ENCODE measurements at places on chromosomes 7 and 10.
A peak's percentile ranks its signal among the peaks of the same experiment; 100 is the strongest.

- DNase-seq, result no peak
Measured at GRCh38 chr10:5040781-5041470, 37.3 kb upstream of the AKR1C2 start.

DNA sequence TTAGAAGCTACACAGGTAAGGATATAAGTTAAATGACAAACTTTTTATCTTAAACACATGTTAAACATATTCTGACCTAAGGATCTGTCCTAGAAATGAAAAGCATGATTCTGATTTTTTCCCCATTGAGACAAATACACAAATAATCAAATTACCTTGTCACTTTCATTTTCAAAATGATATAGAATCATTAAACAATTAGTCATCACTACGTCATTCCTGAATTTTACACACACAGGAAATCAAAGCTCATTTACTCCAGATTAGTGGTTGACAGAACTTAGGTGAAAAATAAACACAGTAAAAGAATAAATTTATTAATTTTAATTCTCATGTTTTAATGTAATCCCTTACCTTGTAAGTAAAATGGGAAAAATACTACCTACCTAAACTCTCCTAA is 89.0 kb downstream of the AASS start:
- no peak for DNase-seq

GRCh38 chr10:96370584-96371157 is 11.9 kb upstream of the OPALIN start:
- peak; percentile 72 for DNase-seq

DNA sequence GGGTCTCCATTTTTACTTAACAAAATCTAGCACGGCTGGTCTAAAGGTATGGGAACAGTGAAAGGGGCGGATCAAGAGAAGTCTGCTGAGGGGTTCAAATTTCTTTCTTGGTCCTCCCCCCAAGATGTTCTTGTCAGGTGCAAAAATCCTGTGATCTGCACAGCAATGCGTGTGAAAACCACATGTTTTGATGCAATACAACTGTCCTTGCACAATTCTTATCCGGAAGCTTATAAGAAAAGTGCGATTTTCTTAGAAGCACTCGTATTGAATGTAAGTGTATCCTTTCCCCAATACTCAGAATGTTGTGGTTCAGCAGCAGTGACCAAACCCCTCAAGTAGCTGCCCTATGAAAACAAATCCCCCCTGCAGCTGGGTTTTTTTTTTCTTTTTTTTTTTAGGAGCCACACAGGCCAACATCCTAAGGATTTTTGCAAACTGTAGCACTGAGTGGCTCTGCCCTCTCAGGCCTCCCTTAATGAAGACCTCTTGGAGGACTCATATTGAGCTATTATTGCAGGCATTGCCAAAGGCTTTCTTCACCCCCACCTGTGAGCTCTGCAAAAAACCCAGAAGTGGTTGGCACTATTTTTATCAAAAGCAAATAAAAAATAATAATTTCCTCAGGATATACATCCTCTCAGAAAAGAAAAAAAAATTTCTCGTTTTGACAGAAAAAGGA is 151.9 kb upstream of the ITGB1 start:
- no peak for DNase-seq

GRCh38 chr7:30740417-30741181 is 11.3 kb upstream of the INMT start:
- peak; percentile 89 for DNase-seq

DNA sequence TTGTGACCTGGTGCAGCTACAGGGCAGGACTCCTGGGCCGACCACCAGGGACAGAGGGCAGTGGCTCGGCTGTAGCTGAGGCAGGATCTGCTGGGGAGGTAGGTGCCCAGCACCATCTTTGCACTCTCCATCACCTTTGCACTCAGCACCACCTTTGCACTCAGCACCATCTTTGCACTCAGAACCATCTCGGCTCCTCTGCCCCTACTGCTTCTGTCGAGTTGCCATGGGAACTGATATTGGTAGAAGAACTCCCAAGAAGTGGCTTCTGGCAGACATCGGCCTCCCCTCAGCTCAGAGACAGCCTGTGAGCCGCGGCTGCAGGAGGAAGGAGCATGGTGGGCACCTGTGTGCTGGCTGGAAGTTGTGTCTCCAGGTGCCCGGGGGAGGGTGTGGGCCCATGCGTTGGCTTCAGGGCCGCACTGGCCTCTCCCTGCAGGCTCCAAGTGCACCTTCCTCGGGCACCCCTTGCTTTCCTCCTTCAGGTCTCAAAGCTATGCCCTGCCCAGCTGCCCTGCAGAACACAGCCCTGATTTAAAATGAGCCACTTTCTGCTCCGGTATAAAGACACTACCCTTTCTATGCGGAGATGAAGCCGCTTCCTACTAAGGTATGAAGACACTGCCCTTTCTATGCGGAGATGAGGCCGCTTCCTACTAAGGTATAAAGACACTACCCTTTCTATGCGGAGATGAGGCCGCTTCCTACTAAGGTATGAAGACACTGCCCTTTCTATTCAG is 514.5 kb downstream of the PTPRN2 start:
- DNase-seq, result no peak

GRCh38 chr7:31256506-31256905 is 84.0 kb downstream of the NEUROD6 start:
- no peak for DNase-seq

- DNase-seq, result no peak
Measured at GRCh38 chr10:119136084-119136483, 29.4 kb downstream of the SFXN4 start.

DNA sequence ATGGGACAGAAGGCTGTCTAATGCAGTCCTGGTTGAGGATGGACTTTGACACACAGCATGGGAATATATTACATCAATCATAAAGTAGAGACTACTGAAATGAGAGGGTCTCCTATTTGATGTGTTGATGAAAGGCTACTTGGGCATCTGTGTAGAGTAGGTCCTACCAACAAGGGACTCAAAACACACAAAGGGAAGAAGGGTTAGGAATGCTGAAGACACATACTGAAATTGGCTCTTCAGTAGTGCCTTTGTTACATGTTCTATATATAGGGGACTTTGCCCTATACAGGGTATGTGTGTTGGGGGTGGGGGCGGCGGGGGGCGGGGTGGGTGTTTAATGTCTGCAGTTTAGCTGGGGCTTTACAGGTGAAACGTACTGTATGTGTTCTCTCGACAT is 7.7 kb downstream of the CUL1 start:
- DNase-seq, result no peak

DNA sequence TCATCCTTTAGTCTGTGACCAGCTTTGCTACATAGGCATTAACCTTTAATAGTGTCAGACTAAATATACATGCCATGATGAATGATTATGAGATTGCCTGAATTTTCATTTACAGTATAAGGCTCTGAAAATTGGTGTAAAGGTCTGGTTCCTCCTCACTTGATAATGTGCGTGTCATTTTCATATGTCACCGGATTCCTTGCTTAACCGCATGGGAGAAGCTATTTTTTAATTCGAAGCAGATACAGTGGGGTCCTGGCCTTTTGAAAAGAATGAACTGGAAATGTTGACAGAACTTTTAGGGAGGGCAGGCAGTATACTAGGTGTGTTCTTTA is 192.4 kb upstream of the SH2B2 start:
- no peak for DNase-seq

DNA sequence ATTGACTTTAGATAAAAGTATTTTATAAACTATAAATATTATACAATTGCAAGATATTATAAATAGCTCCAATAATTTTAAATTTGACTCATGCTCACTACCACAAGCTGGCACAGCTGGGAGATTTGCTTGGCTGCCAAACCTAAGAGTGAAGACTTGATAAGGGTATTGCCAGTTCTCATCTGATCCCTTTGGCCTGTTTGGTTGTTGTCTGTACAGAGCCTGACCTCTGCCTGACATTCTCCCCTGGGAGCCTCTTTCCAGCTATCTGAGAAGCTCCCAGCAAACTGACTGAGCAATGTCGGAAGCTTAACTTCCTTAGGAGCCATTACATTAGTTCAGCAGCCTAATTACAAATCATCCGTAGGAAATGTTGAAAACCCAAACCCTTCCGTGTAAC is 10.2 kb upstream of the LMOD2 start:
- DNase-seq, result no peak

DNA sequence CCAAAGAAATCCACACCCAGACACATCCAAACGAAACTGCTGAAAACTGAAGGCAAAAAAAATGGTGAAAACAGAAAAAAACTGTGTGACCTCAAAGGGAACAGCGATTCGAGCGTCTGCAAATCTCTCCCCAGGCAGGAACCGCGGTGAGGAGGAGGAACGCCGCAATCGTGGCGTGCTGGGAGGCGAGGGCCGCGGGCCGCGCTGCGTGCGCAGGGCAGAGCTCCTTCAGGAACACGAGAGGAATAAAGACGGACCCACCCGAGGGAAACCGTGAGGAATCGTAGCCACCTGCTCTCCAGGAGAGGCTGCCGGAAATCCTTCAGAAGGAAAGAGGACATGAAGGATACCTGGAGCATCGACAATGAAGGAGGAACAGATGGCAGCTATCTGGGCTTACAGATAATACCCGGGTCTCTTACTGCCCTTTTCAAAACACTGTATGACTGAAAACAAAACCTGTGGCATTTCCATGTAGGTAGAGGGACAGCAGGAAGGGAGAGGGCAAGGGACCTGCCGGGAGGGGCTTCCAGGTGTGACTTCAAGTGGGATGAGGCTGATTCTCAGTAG is 266.0 kb downstream of the MAD1L1 start:
- DNase-seq, result no peak

DNA sequence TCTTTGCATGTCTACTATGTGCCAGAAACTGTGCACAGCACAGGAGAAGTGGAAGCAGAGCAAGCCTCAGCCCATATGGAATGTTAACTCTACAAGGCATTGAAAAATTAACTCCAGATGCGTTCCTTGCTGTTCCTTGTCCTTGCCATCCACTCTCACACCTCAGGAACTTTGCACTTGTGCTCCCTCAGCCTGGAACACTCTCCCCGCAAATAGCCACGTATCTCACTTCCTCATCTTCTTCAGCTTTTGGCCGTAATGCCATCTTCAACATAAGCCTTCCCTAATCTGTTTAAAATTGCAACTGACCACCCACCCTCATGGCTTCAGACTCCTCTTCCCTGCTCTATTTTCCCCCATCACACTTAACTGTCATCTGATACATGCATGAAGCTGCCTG is 83.2 kb upstream of the CAPZA2 start:
- DNase-seq, result no peak

- DNase-seq, result no peak
Measured at GRCh38 chr7:158308001-158308400, 279.6 kb downstream of the PTPRN2 start.

DNA sequence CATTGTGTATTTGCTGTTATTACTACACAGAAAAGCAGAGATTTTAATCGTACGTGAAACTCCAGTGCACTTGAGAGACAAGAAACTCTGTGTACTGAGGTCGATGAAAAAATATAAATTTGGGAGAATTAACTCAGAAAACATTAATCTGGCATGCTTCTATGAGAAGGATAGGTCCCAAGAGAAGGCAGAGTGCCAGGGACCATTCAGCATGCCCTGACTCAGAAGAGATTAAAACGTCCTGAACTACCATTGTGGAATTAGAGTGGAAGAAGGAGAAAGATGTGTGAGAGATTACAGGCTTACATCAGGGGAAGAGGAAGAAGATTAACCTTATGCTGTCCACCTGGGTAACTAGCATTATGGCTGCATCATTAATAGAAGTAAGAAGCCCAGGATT is 72.4 kb downstream of the REEP3 start:
- DNase-seq, result peak; percentile 43

GRCh38 chr7:86833360-86833759 is 189.7 kb downstream of the GRM3 start:
- no peak for DNase-seq

- no peak for DNase-seq
Measured at GRCh38 chr7:25031007-25031406, 51.0 kb upstream of the OSBPL3 start.

GRCh38 chr10:133544506-133544905 is 17.3 kb downstream of the CYP2E1 start:
- no peak for DNase-seq

GRCh38 chr10:35355971-35356724 is 19.8 kb downstream of the CCNY start:
- no peak for DNase-seq

- no peak for DNase-seq
Measured at GRCh38 chr10:114810926-114811325, 10.7 kb upstream of the FHIP2A start.

DNA sequence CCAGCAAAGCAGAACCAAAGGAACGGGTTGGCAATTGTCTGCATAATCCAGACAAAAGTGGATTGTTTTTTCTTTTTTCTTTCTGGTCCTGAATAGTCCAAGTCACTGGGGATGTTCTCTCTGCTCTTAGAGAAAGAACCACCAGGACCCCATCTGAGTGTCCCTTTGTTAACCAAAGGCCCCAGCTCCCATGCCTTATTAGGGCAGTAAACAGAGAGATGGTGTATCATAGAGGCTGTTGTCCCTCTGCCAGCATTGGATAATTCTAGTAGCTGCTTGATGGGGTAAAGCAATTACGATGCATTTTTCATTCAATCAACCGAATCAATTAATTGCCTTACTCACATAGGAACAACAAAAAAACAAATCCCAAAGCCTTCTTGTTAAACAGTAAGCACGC is 213.0 kb downstream of the BUB3 start:
- DNase-seq, result no peak

- DNase-seq, result no peak
Measured at GRCh38 chr7:143283381-143283780, 1.4 kb upstream of the TMEM139 start.

DNA sequence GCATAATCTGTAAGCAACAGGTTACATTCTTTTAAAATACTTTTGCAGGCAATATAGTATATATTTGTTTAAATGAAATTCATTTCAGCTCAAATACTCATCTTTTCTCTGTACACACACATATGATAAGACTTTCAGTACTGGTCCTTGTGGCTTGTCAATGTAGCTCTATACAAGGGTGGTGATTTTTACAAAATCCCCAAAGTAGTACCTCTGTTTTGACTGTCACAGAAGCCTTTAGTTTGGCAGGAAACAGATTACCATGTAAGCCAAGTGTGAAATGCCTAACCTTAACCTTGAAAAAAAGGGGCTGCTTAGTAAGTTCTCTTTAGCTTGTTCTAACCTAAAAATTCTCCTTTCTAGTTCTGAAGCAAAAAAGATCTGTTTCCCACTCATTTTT is 87.9 kb downstream of the KCND2 start:
- DNase-seq, result no peak

DNA sequence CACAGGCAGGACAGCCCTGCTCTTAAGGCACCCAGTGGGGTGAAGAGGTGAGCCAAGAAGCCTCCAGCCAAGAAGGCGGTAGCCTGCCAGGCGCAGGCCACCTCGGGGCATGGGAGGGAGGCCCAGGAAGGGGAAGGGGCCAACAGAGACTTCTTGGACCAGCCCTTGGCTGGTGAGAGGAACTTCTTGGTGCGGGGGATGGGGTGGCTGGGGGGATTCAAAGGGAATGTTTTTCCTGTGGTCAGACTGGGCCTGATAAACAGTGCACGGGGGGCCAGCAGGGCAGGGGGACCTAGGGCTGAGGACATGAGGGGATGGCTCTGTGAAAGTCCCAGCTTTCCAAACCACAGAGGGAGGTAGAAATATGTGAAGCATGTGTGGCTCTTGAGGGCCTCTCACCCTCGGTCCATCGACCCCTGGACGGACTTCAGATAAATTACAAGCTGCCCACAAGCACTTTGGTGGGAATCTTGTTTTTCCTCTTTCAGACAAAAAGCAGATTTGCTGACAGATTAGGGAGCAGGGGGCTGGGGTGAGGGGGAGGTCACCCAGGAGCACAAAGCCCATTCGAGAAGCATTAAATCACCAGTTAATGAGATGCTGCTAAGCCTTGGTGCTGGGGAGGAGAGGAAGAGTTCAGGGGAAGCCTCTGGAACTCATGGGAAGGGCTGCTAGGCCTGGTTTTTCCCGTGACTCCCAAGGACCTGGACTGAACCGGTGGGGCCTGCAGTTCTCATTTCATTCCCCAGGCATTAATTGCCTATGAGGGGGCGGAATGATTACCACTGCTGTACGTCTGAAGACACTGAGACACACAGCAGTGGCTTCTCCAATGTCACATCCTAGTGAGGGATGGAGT is 11.3 kb downstream of the CRYGN start:
- no peak for DNase-seq
